ENCODE measurements at places on chromosomes 7 and 10.

DNA sequence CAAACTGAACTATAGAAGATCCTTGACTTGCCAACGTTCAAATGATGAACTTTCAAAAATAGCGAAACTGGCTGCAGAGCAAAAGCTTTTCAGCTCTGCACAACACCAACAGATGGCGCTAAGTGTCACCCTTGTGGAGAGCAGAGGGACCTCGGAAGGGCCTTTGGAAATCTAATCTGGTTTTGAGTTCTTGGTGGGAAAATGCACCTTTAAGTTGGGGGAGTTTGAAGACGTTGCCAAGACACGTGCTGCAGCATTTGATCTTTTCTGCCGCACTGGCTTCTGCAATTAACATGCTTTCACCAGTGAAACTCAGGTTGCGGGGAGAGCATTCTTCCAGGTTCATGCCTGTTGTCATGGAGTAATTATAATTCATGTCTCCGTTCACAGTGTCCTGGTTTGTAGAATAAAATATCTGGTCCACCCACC is 26.3 kb upstream of the WDR11 start:
- no peak for DNase-seq

DNA sequence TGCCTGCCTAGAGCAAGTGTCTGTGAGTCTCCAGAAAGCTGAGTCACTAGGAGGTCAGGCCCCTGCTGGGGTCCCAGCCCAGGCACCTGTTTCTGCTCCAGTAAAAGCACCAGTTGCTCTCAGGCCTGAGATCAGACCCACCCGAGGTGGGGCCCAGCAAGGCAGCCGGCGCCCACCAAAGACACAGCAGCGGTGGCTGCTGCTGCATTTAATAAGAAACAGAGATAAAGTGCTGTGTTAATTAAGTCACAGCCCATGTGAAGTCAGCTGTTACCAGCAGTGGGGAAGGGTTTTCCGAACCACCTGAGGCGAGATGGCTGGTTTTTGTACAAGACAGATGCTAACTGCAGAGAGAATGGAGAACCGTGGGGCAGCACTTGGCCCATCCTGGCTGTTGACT is 12.1 kb upstream of the LRRC18 start:
- DNase-seq, result no peak

DNA sequence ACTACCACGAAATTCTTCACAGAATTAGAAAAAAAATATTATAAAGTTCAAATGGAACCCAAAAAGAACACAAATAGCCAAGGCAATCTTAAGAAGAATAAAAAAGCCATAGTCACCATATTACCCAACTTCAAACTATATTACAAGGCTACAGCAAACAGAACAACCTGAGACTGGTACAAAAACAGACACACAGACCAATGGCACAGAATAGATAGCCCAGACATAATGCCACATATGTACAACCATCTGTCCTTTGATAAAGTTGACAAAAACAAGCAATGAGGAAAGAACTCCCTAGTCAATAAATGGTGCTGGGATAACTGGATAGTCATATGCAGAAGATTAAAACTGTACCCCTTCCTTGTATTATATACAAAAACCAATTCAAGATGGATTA is 808.5 kb upstream of the ZWINT start:
- DNase-seq, result no peak

- DNase-seq, result no peak
Measured at GRCh38 chr10:117531371-117532002, 11.1 kb upstream of the EMX2 start.

- no peak for DNase-seq
Measured at GRCh38 chr10:61071580-61071979, 127.6 kb upstream of the RHOBTB1 start.

GRCh38 chr10:60853637-60854036 is 75.4 kb downstream of the CDK1 start:
- no peak for DNase-seq

- no peak for DNase-seq
Measured at GRCh38 chr7:121140790-121141189, 152.3 kb downstream of the CPED1 start.

DNA sequence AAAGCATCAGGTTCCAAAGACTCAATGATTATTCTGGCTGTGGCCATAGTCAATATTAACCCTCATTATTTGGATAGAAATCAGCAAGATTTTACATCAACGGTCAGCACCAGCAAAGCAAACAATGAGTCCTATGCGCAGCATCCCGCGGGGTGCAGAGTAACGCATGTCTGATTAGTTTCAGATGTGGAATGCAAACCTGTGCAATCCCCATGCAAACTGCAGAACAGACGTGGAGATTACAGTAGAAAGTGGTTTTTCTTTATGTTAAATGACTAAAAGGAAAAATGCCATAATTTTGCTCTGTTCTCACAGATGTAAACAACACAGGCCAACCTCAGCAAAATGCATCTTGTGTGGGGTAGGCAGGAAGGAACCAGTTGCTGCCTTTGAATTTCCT is 258.1 kb upstream of the GRB10 start:
- no peak for DNase-seq

DNA sequence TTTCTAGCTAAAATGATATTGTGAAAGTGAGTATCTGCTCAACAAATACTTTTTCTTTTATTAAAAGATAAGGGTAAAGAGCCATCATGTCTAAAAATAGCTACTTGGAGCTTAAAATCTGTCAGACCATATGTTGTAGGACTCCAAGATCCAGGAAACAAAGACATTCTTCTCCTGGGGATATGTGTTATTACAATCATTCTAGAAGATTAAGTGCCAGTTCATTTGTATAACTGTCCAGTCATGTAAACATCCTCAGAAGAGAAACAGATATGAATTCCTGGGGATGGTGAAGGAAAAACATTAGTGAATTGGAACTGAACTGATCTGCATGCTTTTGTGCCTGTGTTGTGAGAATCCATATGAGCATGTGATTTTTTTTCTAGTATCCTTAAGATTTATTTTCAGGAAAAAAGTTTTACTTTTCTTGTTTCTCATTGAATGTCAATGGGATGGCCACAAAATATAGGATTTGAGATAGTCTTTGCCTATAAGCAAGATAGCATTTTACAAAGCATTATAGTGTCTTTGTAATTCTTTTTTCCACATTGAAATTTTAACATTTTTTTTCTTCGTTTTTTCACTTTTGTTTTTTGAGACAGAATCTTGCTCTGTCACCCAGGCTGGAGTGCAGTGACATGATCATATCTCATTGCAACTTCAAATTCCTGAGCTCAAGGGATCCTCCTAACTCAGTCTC is 14.4 kb upstream of the MTERF1 start:
- no peak for DNase-seq

GRCh38 chr10:21732067-21732772 is 198.2 kb downstream of the MLLT10 start:
- no peak for DNase-seq

- DNase-seq, result no peak
Measured at GRCh38 chr7:129530795-129531391, 28.6 kb downstream of the SMKR1 start.
